ENCODE measurements at places on chromosomes 11 and 22. TPM values are rescaled to one million over a fixed set of nuclear protein-coding genes. Genes with fewer than 3 reads are reported as not detected.
A peak's percentile ranks its signal among the peaks of the same experiment; 100 is the strongest.

GRCh38 chr11:20226933-20227332, 66.7 kb upstream of the DBX1 start:
- DNase-seq: no peak

DNA sequence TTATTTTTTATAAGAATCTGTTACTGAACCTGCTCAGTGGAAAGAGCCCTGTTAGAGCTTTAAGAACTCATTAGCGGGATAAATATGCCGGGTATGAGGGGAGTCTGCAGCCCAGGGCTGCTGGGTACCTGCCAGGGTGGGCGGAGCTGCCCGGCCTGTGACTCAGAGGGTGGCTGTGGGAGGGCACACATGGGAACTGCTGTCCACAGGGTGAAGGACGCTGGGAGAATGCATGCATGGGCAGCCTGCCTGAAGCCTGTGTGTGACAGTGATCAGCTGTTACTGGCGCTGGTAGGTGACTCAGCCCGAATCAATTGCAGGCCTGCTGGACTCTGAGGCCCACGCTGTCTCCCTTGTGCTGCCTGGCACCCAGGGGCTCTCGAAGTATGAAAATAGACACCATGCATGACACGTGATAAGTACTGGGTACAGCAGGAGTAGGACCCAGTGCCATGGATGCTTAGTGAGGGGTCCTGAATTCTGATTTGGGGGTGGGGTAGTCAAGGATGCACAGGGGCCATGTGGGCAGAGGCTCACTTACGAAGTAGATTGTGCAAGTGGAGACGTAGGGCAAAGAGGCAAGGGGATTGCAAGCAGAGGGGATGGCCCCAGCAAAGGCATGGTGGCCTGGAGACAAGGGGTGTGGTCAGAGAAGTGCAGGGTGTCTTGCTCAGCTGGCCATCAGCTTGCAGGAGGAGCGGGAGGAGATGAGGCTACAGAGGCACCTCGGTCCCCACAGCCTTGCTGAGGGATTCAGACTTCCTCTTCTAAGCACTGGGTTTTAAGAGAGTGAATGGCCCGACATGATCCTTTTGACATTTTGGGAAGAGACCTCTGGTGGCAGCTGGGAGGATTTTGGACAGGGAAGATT, 36.5 kb downstream of the GRIK4 start:
- DNase-seq: peak; percentile 82

DNA sequence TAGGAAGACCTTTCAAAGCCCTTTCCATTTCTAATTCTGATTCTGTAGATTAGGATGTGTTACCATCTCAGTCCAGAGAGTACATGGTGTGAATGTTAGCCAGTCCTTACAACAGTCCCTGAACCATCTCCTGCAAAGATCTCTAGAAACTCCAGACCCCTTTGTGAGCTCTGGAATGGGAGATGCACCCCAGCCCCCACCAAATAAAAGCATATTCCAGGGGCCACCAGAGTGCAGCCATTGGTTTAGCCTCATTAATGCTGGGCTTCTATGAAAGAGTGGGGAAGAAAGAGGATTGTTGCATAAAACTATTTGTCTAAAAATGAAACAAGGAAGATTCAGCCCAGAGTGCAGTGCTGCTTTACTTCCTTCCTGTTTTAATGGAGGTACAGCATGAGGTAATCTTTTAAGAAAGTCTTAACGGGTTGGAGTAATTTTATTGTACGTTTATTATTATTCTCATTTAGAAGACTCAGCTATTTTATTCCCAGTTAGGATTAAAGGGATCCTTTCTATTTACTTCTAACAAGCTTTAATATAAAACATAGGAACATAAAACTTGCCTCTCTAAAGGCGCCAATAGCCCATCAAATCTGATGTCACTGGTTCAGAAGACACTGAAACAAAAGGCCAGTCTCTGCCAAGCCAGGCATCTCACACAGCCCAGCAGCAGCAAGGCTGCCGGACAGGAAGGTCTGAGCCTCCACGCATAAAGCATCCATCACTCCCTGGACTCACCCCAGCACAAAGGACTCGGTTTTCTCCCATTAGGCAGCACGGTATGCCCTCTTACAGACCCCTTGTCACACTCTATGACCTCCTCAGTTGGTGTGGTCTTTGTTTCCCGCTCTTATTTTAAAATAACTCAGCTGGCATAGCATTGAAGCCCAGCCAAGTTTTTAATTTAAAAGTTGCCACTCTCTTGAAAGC, 203.9 kb upstream of the BLID start:
- no peak for DNase-seq

GRCh38 chr22:50012211-50013181, at the start of gene IL17REL:
Gene IL17REL (minus strand): TSS chr22:50012765. CDS start chr22:50012646, 119 bp downstream.
- DNase-seq: peak; percentile 37

DNA sequence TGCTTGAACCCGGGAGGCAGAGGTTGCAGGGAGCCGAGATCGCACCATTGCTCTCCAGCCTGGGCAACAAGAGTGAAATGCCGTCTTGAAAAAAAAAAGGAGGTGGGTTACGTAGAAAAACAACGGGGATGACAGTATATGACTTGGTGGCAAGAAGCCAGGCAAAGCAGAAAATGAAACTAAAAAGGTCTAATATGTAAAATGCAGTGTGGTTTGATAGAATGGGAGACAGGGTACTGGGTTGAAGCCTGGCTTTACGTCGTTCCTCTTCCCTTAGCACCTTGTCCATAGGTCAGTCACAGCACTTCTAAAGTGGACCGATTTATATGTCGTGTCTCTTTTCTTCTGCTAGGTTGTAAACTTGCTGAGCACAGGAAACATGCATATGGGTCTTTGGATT, 274.9 kb upstream of the ZC3H12C start:
- no peak for DNase-seq

Gene SCN3B
- 5.3 TPM for total RNA-seq

DNA sequence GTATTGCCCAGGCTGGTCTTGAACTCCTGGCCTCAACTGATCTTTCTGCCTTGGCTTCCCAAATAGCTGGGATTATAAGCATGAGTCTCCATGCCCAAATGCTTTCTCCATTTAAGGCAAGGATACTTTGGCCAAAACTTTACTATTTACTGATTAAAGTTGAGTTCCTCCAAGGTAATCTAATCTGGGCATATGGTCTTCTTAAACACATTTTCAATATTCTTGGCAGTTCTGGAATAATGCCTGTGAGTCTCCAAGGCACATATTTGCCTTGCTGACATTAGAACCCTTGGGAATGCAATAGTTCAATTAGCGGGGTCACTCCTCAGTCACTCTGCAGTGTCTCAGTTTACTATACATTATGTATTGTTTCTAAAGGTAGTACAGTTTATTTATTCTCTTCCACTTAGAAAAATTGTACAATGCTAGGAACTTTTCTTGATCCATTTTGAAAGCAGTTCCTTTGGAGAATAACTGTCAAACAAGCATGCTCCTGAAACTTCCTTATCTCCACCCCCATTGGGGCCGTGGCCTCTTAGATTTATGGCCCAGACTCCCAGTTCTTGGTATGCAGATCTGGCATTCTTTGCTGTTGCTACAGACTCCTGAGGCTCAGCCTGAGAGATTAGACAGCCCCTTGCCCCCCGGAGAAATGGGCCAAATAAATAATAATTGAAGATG, 13.1 kb upstream of the RAB38 start:
- DNase-seq: peak; percentile 97

DNA sequence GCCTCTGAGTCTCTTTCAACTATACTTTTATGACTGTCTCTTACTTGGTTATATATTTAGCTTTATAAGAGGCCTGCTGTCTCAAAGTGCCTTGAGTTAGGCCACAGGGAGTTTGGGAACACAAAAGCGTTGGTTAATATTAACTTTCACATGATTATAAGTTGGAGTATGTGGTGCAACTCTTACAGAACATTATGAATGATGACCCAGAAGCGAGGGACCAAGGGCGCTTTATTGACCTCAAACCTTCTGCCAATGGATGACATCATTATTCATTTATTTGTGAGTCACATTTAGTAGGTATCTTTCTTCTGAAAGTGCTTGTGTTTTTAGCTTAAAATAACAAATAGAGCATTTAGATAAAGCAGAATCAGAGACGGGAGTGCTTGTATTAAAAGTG, 298.0 kb upstream of the ZC3H12C start:
- DNase-seq: no peak

DNA sequence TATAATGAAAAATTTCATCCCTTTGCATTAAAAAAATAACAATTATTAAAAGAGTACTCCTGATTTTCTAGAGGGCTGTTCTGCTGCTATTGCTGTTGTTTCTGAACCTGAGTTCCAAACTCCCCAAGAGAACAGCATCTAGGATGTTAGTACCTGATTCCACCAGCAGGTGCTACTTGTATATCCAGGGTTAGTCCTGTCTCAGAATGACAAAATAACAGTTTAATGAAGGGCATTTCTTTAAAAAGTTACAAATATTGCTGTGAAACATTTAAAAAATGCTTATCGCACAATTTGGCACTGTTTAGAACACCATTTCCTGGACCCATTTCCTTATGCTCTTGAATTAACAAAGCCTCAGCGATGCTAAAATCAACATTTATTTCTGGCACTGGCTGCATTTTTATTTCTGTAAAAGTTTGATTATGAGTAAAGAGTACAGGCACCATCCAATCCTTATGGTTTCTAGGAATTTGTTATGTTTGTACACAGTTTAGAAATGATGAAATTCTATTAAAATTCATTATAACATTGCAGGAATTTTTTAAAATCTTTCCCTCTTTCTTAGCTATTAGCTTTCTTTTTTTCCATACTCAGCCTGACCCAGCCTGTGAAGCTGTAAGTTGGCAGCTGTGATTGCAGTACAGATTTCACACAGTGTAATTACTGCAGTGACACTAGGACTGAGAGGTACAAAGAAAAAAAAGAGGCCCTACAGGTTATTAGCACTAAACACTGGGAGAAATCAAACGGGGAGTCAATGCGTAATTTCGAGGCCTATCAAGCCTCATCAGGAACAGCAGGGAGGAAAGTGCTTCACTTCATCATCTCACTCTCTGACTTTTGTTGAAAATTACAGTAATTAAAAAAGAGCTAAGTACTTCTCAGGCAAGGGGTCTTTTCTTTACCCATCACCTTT, 208.8 kb downstream of the DCDC1 start:
- DNase-seq: peak; percentile 7

Gene MS4A12
- total RNA-seq: not detected

Gene CHADL
- total RNA-seq: 1.9 TPM

GRCh38 chr11:17186932-17187692, 20.7 kb downstream of the PIK3C2A start:
- no peak for DNase-seq

GRCh38 chr22:45319324-45319685, 9.6 kb downstream of the FAM118A start:
- DNase-seq: peak; percentile 91

Gene MS4A3
- 7.2 TPM for total RNA-seq

DNA sequence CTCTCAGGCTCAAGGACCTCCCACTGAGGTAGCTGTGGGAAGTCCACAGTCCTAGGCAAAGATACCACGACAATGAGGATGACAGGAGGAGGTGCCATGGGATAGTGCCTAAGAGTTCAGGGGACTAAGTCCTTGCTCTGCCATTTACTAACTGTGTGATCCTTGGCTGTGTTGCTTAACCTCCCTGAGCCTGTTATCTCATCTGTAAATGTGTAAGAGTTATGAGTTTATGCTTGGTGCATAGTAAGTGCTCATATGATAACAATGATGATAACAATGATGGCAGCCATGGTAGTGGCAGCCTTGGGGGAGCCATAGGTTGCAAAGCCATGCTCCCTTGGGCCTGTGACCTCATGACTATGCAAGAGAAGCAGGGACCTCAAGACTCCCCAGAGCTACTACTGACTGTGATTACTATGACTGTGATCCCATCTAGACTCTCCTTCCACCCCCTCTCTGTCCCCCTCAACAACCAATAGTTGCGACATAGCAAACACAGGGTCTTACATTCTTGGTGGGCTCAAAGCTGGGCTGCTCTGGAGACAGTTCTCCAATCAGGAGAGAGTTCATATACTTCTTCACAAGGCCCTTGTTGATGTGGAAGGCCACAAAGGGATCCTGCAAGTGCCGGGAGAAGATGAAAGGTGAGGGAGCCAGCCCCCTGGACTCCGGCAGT, 3.9 kb downstream of the FADS1 start:
- no peak for DNase-seq

- DNase-seq: peak; percentile 80
Observed at GRCh38 chr11:57057561-57057960, 68.8 kb downstream of the OR5AK2 start.

- DNase-seq: no peak
Observed at GRCh38 chr11:117752071-117752470, 44.9 kb downstream of the DSCAML1 start.

Gene THRSP
- total RNA-seq: 3.1 TPM

- DNase-seq: no peak
Observed at GRCh38 chr11:116981266-116981885, 116.9 kb downstream of the SIK3 start.

DNA sequence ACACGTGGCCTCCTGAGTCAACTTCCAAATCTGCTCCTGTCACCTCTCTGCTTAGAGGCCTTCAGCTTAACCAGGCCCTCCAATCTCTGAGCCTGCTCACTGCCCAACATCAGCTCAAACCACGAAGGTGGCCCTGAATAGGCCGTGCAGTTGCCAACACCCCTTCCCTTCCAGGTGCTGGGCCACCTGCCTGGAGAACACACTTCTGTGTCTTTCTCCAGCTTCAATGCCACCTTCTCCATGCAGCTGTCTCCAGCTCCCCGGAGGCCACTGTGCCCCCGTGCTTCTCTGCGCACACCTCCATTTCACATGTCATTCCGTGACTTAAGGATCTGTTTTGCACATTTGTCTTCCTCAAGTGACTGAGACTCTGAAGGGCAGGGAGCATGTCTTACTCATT, 5.3 kb downstream of the RELA start:
- no peak for DNase-seq

DNA sequence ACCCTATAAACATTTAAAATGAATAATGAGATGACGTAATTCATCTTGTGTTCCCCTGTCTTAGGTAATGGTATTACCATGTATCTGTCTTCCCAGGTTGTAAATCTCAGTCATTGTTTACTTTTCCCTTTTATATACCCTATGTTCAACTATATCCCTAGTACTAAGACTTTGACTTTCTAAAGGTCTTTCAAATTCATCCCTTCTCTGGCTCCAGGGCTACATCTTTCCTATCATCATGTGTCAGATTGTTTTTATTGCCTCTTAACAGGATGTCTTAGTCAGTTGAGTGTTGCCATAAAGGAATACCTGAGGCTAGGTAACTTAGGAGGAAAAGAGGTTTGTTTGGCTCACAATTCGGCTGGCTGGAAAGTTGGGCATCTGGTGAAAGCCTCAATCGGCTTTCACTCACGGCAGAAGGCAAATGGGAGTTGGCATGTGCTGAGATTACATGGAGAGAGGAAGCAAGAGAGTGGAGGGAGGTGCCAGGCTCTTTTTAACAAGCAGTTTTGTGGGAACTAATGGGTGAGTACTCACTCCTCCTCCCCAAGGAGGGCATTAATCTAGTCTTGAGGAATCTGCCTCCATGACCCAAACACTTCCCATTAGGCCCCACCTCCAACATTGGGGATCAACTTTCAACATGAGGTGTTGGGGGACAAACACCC, 11.6 kb upstream of the DLAT start:
- no peak for DNase-seq

Measured in umbilical cord (tissue), 2 donors.